Thymus (tissue), 14 donors: ENCODE measurements at places on chromosomes 2 and 18. TPM values are rescaled to one million over a fixed set of nuclear protein-coding genes. Genes with fewer than 3 reads are reported as not detected.

The SMPD4 gene
- total RNA-seq: 14.0 TPM

The CRYBA2 gene
- 0.14 TPM for total RNA-seq

The DNAH7 gene
- 0.33 TPM for total RNA-seq

The ADAM17 gene
- 14.0 TPM for total RNA-seq

The CRIM1 gene
- 9.1 TPM for total RNA-seq

The TRIB2 gene
- 39.4 TPM for total RNA-seq

The ZNF892 gene
- 5.3 TPM for total RNA-seq

The MSTN gene
- 0.19 TPM for total RNA-seq

The CTAGE1 gene
- total RNA-seq: not detected

The TNFAIP6 gene
- 2.3 TPM for total RNA-seq

The DOK6 gene
- total RNA-seq: 0.57 TPM

The ASTL gene
- total RNA-seq: 0.42 TPM

The C2orf76 gene
- 14.7 TPM for total RNA-seq

The EML6 gene
- total RNA-seq: 1.2 TPM

The GTF2A1L gene
- 0.47 TPM for total RNA-seq

The C2orf80 gene
- total RNA-seq: not detected

The FRZB gene
- 2.5 TPM for total RNA-seq

The GNLY gene
- 1.7 TPM for total RNA-seq

The SOX11 gene
- total RNA-seq: 0.52 TPM

The HOXD12 gene
- not detected for total RNA-seq

The CRACDL gene
- 1.9 TPM for total RNA-seq

The SERPINB4 gene
- 2.5 TPM for total RNA-seq

The SLC8A1 gene
- total RNA-seq: 20.4 TPM

The GRB14 gene
- 0.19 TPM for total RNA-seq

The AGXT gene
- 0.14 TPM for total RNA-seq

The FNDC4 gene
- 0.85 TPM for total RNA-seq

The KLHL14 gene
- 0.24 TPM for total RNA-seq

The NPHP1 gene
- total RNA-seq: 1.7 TPM

The UPP2 gene
- total RNA-seq: not detected
